ENCODE measurements at places on chromosomes 5 and 9. TPM values are rescaled to one million over a fixed set of nuclear protein-coding genes. Genes with fewer than 3 reads are reported as not detected.

Gene ELAVL2
- not detected for total RNA-seq

Gene PTGER4
- total RNA-seq = 5.1 TPM

Gene C9
- 5.3 TPM for total RNA-seq

Gene TLX3
- not detected for total RNA-seq

Gene ATP10B
- not detected for total RNA-seq

Gene DDX4
- not detected for total RNA-seq

Gene IL13
- not detected for total RNA-seq

Gene ROPN1L
- not detected for total RNA-seq

Gene GABRB2
- 0.31 TPM for total RNA-seq

Gene BARX1
- total RNA-seq = not detected

Gene RUSC2
- total RNA-seq = 68.8 TPM

Gene MORN5
- total RNA-seq = not detected

Gene PRDM9
- total RNA-seq = not detected

Gene FOXD4
- total RNA-seq = not detected

Data from gastrocnemius medialis (tissue), 4 donors.